ENCODE measurements at places on chromosomes 7 and 10.

GRCh38 chr10:127265288-127265687 is 68.9 kb upstream of the INSYN2A start:
- DNase-seq, result no peak

DNA sequence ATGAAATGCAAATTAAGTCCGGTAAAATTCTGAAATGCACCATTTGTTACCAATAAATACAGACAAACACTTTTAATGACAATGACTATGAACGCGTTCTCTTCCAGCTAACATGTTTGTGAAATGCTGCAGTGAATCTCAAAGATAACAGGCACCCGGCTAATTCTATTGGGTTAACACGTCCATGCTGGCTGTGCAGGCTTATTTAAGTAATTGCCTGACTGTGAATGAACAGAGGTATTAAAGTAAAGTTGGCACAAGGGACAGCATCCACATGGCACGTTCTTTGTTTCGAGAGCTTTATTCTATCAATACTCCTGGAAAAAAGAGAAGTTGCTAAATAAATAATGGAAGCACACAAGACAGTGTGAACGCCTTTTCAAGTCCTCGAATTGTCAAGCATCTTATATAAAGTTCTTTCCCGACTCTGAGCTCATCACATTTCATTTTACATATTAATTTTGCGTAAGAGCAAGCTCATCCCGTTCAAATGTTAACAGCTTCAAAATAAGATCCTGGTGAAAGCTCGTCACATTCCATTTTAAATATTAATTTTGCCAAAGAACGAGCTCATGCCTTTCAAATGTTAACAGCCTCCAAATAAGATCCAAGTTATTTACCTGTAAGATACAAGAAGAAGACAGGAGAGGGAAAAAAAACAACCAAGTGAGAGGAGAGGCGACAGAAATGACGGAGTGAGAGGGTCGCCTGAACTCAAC is 111.3 kb upstream of the RHEB start:
- peak; percentile 35 for DNase-seq

DNA sequence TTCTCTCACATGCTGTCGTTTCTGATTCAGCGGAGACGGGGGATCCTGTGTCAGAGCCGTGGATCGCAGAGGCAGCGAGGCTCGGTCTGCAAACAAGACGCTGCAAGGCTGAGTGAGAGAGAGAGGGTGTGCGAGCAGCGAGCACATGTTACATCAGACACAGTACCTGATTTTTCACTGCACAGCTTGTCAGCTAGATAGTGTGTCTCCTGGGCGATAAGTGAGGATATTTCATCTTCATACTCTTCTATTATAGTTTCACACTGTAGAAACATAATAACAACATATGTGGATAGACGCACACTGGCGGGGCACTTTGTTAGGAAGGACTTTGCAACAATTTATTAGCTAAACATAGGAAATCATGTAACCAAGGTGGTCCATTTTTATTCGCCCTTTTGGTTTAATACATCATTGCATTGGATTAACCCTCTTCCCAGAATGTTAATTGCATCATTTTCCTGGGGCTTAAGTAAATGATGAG is 39.5 kb downstream of the CNPY1 start:
- no peak for DNase-seq

DNA sequence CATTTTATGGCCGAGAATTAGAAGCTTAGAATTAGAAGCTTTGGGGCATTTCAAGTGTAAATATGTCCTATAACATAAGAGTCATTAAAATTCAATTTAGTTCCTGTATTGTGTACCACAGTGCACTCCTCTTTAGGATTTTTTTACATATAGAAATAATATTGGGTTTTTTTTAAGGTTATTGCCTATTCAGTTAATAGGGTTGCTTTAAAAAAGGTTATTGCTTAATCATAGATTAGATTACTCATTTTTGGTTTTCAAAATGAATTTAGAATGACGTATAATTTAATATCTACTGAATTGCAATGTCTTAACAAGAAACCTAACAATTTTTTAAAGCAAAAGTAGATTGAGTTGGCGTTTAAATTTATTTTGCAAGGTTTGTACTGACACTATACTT is 34.1 kb downstream of the NOC3L start:
- no peak for DNase-seq

DNA sequence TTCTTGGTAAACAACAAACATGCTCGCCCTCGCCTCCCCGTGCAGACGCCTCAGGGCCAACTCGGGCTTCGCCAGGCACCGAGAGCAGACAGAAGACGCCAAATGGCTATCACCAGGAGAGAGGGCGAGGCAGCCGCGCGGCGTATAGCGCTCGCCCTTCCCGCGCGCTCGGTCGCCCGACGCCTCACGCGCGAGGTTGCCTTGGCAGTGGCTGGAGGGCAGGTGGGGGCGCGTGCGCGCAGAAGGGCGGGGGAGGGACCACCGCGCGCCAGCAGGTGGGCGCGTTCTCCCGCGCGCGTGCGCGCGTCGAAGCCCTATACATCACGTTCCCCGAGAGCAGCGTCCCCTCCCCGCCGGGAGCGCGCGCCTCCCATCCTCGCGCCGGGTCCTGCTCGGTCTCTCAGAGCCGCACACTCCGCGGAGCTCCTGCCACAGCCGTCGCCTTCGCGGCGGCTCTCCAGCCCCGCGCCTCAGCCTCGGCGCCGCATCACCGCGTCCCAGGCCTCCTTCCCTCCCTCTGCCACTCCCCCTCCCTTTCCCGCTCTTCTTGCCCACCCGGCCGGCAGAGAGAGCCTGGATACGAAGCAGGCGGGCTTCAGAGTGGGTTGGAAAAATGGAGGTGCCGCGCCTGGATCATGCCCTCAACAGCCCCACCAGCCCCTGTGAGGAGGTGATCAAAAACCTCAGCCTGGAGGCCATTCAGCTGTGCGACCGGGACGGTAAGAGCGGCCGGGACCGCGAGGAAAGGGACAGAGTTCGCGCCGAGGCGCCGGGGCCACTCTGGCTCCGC is at the start of gene PHYHIPL:
Gene PHYHIPL, plus strand, starts transcription at position 403 of the 790 bp plus-strand sequence. Its CDS starts 211 bp downstream, at position 614.
- DNase-seq, result no peak

GRCh38 chr10:117226813-117227451 is 14.0 kb upstream of the SLC18A2 start:
- DNase-seq, result peak; percentile 41

DNA sequence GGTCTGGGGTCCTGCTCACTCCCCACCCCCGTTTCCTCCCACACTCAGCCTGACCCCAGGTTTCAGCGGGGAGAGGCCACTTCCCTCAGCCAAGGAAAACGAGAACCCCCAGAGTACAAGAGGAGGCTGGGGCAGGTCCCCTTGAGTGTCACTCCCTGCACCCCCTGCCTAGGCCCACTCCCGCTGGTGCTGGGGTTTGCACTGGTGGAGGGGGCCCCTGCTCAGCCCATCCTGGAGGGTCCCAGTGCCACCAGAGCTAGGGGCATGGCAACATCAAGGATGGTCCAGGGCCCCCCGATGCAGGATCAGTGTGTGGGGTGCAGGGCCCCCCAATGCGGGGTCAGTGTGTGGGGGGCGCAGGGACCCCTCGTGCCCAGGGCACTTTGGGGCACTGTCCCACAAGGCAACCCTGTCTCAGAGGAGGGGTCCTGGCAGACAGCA is 70.5 kb upstream of the KCTD7 start:
- DNase-seq, result no peak

DNA sequence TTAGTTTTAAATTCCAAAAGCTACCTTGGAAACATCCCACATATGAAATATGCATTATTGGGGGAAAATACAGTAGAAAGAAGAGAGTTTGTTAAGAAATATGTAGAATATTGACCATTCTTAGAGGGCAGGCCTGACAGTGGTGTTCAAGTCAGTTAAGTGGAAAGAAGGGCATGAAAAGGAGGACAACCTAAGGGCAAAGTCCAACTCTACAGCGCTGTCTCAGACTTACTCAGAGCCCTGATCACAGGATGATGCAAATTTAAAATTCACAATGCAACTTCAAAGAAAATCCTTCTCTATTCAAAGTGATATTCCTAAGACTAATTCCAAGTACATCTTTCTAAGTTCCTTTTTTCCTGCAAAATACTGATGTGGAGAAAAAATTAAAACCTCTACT is 139.1 kb upstream of the LRRTM3 start:
- no peak for DNase-seq

- DNase-seq, result no peak
Observed at GRCh38 chr10:88147000-88147798, 283.8 kb downstream of the PTEN start.

DNA sequence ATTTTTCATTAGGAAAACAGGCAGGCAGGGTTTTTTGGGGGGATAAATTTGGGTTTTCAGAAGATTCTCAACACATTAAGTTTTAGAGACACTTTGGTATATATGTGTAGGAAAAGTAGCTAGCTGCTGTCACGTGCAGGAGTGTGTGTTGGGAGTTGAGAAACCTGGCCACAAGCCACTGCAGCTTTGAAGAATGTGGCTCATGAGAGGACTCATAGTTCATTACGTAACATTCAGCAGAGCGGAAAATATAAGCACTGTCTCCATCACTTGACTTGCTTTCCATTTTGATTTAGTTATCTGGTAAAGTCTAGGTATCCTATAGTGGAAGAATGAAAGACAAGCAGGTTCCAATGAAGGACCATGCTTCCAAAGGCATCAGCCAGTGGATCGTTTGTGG is 31.2 kb downstream of the SMNDC1 start:
- DNase-seq, result peak; percentile 91

GRCh38 chr10:124975977-124976514 is 34.1 kb downstream of the ZRANB1 start:
- DNase-seq, result no peak

DNA sequence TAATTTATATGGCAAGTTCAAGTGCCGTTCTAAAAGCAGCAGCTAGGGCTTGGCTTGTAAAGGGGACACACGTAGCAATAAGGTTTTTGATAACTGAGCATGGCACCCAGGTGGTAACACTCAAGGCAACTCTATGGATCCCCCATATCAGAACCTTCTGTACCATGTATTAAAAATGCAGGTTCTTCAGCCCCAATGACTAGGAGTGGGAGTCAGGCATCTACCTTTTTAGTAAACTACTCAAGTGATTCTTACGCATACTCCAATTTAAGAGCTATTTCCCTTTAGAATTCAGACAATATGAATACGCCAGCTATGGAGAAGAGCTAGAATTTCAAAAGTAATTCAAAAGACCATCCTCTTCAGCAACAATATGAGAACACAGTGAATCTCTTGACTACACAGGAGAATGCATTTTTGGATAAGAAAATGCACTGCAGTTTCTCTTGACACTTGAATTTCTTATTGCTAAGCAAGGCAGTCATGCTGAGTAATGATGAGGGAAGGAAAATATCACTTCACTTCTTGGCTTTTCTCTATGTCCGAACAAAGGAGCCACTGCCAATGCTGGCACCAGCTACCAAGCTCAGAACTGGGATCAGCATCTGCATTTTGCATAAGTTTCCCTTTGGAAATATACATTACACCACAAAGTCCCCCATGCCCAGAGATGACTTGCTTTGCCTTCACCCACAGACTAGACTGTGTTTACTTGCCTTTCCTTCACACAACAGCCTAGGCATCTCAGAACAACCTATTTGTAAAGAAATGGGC is 53.5 kb downstream of the ABLIM1 start:
- no peak for DNase-seq

GRCh38 chr7:94055963-94056362 is 51.8 kb upstream of the BET1 start:
- peak; percentile 25 for DNase-seq

GRCh38 chr7:2000153-2000687 is 232.5 kb downstream of the MAD1L1 start:
- DNase-seq, result no peak
